ENCODE measurements at places on chromosomes 7 and 10.

GRCh38 chr10:21421016-21421415 lies 104.5 kb downstream of the SKIDA1 start:
- DNase-seq: no peak

- no peak for DNase-seq
Observed at GRCh38 chr7:142469696-142470543, 212.1 kb upstream of the PRSS58 start.

- DNase-seq: no peak
Observed at GRCh38 chr10:130400890-130401289, 264.7 kb downstream of the GLRX3 start.

DNA sequence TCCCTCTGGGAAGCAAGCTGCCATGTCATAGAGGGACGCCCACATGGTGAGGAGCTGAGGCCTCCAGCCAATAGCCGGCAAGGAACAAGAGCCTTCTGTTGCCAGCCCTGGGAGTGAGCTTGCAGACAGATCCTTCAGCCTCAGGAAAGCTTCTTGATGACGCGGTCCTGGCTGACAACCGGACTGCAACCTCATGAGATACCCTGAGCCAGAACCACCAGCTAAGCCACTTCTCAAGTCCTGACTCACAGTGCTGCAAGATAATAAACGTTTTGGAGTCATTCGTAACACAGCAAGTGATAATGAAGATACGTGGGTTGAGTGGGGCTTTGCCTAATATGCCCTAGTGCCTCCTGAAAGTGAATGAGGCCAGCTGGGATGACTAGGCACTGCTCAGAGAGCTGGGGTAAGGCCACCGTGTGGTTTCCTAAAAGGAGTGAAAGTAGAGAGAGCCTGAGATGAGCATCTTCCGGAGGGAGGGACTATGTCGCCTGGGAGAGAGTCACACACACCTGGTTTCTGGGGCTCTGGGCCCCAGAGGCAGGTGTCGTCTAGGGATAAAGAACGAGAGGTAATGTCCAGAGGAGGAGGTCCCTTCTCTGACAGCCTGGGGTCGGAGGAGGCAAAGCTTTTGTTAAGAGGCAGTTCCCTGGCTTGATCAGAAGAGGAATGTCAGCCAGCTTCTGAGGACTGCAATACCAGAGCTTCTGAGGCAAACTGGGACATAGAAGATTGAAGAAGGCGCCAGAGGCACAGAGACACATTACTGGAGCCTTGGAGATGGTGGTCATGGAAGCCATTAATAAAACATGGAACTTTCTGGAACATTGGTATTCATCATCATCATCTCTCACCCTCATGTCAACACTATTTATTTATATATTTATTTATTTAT lies 53.6 kb downstream of the PYROXD2 start:
- peak; percentile 92 for DNase-seq

- no peak for DNase-seq
Observed at GRCh38 chr7:142906643-142907042, 21.1 kb upstream of the TRPV6 start.

DNA sequence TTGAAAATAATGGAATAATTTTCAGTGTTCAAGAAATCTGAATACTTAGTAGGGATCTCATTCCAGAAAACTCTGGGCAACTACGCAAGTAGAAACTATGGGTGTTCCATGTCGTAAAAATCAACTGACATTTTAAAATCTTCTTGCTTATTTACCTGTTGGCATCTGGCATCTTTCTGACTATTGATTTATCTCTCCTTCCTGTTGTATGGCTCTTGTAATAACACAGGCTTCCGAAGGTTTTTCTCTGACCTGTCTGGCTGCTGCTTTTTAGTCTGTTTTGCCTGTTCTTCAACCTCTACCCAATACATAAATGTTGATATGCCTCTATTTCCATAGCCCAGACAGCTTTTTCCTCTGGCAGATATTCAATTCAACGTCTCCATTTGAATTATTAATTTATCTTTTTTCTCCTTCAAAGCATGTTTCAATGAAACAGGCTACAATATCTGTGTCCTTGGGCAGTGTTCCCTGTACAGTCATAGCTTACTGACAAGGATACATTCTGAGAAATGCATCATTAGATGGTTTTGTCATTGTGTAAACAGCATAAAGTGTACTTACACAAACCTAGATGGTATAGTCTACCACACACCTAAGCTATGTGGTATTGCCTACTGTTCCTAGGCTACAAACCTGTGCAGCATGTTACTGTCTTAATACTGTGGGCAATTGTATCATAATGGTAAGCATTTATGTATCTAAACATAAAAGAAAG lies 105.9 kb upstream of the ETV1 start:
- DNase-seq: no peak

DNA sequence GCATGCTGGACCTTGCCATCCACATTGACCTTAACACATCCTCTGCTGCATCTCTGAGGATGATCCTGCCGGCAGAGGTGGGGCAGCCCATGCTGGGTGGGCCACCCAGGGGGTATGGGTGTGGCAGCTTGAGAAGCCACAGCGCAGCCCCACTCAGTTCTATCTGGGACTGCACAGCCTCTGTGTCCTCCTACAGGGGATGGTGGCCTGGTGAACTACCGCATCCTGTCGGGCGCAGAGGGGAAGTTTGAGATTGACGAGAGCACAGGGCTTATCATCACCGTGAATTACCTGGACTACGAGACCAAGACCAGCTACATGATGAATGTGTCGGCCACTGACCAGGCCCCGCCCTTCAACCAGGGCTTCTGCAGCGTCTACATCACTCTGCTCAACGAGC lies 12.2 kb upstream of the C10orf105 start:
- no peak for DNase-seq

GRCh38 chr10:100743626-100744135 lies 1.7 kb upstream of the PAX2 start:
- no peak for DNase-seq

GRCh38 chr10:114495303-114495702 lies 91.0 kb upstream of the AFAP1L2 start:
- DNase-seq: no peak

DNA sequence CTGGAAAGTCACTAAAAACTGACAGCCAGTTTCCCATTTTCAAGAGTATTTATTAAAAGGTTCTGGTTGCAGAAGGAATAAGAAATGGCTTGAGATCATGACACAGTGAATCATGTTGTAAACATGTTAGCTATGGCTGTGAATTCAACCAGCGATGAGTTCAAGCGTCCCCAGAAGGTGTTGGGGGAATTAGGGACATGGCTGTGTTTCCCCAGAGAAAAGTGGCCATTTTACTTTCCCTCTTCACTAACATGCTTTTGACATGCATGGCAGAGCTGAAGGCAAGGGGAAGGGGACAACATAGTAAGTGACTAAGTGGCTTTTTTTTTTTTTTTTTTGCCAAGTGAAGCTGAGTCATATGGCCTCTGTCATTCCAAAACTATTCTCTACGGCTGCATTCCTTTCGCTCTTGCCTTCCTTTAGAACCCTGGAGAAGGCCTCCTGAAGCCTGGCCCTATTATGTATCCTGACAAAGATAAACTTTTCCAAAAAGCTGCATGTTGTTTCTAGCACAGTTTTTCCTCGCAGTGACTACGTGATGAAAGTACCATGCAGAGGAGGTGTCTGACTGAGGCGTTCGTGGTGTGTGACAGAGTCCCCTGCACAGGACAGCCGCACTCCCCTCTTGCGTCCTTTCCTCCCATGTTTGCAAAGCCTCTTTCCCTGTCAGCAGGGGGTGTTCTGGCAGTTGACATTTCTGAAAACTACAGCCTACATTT lies 46.9 kb downstream of the EGFR start:
- no peak for DNase-seq

GRCh38 chr10:78905015-78905956 lies 163.5 kb upstream of the ZMIZ1 start:
- DNase-seq: no peak

GRCh38 chr10:123148414-123149161 lies 652 bp downstream of the HMX2 start:
- no peak for DNase-seq

GRCh38 chr7:20244334-20245120 lies 27.3 kb upstream of the MACC1 start:
- no peak for DNase-seq
